ENCODE measurements at places on chromosomes 2 and 18. TPM values are rescaled to one million over a fixed set of nuclear protein-coding genes. Genes with fewer than 3 reads are reported as not detected.

UGT1A8 gene
- not detected for polyA plus RNA-seq

RAB31 gene
- 44.3 TPM for polyA plus RNA-seq

CREG2 gene
- polyA plus RNA-seq: 0.05 TPM

RMC1 gene
- polyA plus RNA-seq: 22.9 TPM

SPR gene
- polyA plus RNA-seq: 26.1 TPM

CYP26B1 gene
- polyA plus RNA-seq: 4.5 TPM

SKA1 gene
- polyA plus RNA-seq: 0.10 TPM

FAM228A gene
- polyA plus RNA-seq: 2.0 TPM

ASXL3 gene
- polyA plus RNA-seq: 1.8 TPM

HNMT gene
- 77.3 TPM for polyA plus RNA-seq

LAMA3 gene
- polyA plus RNA-seq: 2.9 TPM

CFAP65 gene
- 0.04 TPM for polyA plus RNA-seq

DOK6 gene
- polyA plus RNA-seq: 3.9 TPM

STARD6 gene
- not detected for polyA plus RNA-seq

CD226 gene
- polyA plus RNA-seq: 0.17 TPM

ANKRD36C gene
- 12.0 TPM for polyA plus RNA-seq

CIDEA gene
- 0.15 TPM for polyA plus RNA-seq

MBD2 gene
- 54.4 TPM for polyA plus RNA-seq

MGAT4A gene
- 3.9 TPM for polyA plus RNA-seq

RGPD3 gene
- 0.15 TPM for polyA plus RNA-seq

FOXD4L1 gene
- polyA plus RNA-seq: not detected

PDE1A gene
- 17.8 TPM for polyA plus RNA-seq

Data from ovary (tissue), 10 donors.